ENCODE measurements at places on chromosomes 2 and 18.
A peak's percentile ranks its signal among the peaks of the same experiment; 100 is the strongest.

- no peak for DNase-seq
Measured at GRCh38 chr2:134189009-134189720, 64.7 kb upstream of the MGAT5 start.

GRCh38 chr2:120110507-120110906 lies 97.6 kb downstream of the EPB41L5 start:
- DNase-seq = no peak

DNA sequence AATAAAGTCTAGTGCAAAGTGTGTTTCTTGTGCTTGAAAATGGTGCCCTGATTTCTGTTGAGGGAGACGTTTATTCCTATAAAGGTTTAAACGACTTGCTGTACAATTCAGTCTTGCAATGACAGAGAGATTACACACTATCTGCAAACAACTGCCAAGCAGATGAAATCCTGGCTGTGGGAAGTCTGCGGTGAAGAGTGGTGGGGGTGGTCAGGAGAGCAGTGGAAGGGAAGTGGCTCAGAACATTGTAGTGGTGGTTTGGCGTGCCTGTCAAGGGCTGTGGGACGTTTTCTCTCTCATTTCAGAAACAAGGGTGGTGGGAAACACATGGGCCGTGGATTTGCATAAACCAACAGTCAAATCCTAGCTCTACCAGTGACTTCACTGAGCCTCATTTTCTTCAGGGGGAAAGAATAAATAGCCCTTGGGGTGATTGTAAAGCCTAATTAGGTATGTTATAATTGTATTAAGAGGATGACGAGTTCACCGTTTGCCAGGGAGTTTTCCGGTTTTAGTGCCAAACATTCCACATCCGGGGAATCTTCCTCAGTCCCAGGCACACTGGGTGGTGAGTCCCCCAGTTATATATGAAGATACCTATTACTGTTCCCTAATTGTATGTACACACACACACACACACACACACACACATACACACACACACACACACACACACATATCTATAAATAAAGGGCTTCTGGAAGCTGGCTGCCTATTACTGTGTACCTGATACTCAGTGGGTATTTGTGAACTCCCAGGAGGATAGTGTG lies 115.0 kb downstream of the SPTBN1 start:
- DNase-seq = peak; percentile 88

DNA sequence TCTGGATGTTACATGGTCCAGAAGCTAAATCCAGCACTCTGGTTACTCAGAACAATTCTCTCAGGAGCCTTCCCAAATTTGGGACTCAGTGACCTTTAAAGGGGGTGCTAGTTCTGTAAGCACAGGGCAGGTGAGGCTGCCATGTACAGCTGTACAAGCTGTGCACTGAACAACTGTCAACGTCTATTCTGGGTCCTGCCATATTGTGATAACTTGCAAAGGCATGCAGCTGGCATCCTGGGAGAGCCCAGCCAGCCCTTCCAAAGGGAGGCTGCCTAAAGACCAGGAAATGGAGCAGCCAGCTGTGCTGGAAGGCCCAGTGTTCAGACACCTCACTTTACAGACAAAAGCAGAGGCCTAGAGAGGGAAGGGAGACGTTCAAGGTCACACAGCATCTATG lies 204.8 kb downstream of the KLHL29 start:
- no peak for DNase-seq
